Fibroblast of lung (primary cell): ENCODE measurements at places on chromosomes 11 and 22. TPM values are rescaled to one million over a fixed set of nuclear protein-coding genes. Genes with fewer than 3 reads are reported as not detected.

DNA sequence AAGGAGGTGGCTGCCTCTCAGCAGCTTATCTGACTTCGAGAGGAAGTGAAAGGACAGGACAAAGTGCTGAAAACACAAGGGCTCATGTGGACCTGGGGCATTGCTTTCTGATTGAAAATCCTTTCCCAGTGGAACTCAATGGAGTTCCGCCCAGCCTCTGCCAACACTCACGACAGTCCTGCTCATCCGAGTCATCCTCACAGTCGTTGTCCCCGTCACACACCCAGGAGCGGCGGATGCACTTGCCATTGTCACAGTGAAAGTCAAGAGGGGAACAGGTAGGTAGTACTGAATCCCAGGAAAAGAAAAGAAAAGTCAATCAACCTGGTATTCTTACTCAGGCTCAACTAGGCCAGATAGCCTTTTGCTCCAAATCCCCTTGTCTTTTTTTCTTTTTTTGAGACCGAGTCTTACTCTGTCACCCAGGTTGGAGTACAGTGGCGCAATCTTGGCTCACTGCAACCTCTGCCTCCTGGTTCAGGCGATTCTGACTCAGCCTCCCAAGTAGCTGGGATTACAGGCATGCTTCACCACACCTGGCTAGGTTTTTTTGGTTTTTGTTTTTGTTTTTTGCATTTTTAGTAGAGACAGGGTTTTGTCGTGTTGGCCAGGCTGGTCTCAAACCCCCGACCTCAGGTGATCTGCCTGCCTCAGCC lies 18.1 kb downstream of the LRP4 start:
- H3K4me3 ChIP-seq = no peak overlapping the region
- H3K27me3 ChIP-seq = no peaks in the 10 kb centered on the region

DNA sequence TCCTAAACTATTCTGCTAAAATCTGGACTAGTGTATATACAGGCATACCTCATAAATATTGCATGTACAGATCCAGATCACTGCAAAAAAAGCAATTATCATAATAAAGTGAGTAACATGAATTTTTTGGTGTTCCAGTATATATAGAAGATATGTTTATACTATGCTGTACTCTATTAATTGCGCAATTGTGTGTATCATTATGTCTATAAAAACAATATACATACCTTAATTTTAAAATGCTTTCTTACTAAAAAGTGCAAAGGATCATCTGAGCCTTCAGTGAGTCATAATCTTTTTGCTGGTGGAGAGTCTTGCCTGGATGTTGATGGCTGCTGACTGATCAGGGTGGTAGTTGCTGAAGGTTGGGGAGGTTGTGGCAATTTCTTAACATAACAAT lies 35.4 kb upstream of the CEP295 start:
- no peaks in the 10 kb centered on the region for H3K4me1 ChIP-seq
- H3K4me3 ChIP-seq = no peak overlapping the region
- H3K36me3 ChIP-seq = no peaks in the 10 kb centered on the region
- no peaks in the 10 kb centered on the region for H3K27me3 ChIP-seq
- no peak overlapping the region for H3K27ac ChIP-seq

GRCh38 chr22:23243006-23243573 lies 62.8 kb downstream of the BCR start:
- H3K36me3 ChIP-seq = no peaks in the 10 kb centered on the region
- no peak for DNase-seq
- H3K27ac ChIP-seq = no peak overlapping the region
- H3K4me3 ChIP-seq = no peak overlapping the region

DNA sequence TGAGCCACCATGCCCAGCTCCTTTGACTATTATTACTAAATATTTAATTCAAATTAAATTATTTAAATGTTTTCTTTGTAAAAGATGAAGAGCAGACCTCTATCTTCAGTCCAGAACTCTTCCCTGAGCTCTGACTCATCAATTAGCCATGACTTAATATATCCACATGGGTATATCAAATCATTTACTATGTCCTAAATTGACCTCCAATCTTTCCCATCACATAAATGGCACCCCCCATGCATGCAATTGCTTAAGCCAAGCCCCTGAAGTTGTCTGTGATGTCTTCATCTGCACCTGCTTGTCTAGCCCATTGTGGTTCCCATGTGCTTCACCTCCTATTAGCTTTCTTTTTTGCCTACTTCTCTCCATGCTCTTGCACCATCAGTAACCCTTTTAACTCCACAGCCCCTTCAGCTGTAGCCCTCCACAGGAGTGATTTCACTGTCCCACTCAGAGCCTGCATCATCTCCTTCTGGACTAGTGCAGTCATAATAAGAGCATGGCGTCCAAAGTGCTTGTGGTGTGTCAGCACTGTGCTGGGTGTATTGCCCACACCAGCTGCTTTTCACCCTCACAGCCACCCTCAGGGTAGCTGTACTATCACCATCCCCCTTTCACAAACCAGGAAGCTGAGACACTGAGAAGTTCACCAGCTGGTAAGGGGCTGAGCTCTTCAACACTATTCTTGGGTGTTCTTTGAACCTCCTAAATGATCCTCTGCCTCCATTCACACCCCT lies 11.8 kb upstream of the THY1 start:
- no peaks in the 10 kb centered on the region for H3K36me3 ChIP-seq
- no peak for DNase-seq
- no peak overlapping the region for H3K27ac ChIP-seq
- peaks cover 4% of the 10 kb centered on the region for H3K27me3 ChIP-seq

- no peaks in the 10 kb centered on the region for H3K27me3 ChIP-seq
- no peak for DNase-seq
- peaks cover 14% of the 10 kb centered on the region for H3K4me1 ChIP-seq
- no peak overlapping the region for H3K4me3 ChIP-seq
- H3K36me3 ChIP-seq = peaks cover 31% of the 10 kb centered on the region
Observed at GRCh38 chr11:65445101-65445603, 22.6 kb downstream of the NEAT1 start.

GRCh38 chr22:37677493-37677974 lies 2.1 kb downstream of the LGALS1 start:
- H3K4me1 ChIP-seq = peaks cover 13% of the 10 kb centered on the region
- H3K4me3 ChIP-seq = peak overlapping the region; percentile 58
- peak overlapping the region; percentile 62 for H3K27ac ChIP-seq

DNA sequence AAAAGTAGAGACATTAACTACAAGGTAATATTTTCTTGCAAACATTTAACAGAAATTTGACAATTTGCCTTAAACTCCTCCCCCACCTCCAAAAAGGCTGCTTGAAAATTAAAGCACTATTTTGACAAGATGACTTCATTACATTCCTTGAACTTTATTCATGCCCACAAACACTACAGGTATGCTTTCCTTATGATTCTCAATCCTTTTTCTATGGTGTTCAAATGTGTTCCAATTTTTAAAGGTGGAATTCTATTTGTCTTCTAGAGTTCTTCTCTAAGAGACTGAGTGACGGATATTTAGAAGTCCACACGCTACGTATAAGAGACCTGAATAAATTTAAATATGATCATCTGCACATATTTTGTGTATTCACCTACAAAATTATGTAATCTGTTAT lies 69.4 kb downstream of the MRTFA start:
- DNase-seq = peak; percentile 81
- no peaks in the 10 kb centered on the region for H3K27me3 ChIP-seq
- H3K36me3 ChIP-seq = no peaks in the 10 kb centered on the region
- H3K27ac ChIP-seq = no peak overlapping the region
- no peak overlapping the region for H3K4me3 ChIP-seq

GRCh38 chr11:80995523-80995922 lies 1554.7 kb upstream of the TENM4 start:
- no peak for DNase-seq
- H3K27me3 ChIP-seq = no peaks in the 10 kb centered on the region
- H3K27ac ChIP-seq = no peak overlapping the region
- no peaks in the 10 kb centered on the region for H3K36me3 ChIP-seq
- no peak overlapping the region for H3K4me3 ChIP-seq

DNA sequence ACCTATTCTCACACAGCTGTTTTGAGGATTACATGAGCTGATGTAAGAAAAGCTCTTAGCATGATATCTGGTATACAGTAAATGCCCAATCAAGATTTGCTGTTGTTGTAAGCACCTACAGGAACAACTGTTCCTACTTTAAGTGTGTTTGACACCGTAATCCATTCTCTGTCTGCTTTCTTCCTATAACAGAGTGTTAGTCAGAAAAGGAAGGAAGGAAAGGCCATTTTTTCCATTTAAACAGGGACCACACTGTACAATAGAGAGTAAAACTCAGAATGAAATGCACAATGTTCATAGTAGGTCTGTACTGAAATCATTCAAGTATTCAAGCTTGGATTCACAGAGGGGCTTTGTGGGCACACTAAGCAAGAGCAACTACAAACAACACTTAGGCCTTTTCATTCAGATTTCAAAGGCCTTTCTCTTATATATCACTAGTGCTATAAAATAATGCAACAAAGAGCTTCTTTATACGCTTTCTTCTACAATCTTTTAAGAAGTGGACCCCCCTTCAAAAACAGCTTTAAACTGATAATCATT lies 21.5 kb downstream of the MTCH2 start:
- H3K36me3 ChIP-seq = peaks cover 13% of the 10 kb centered on the region
- H3K4me3 ChIP-seq = no peak overlapping the region
- peaks cover 11% of the 10 kb centered on the region for H3K4me1 ChIP-seq
- no peak for DNase-seq
- no peaks in the 10 kb centered on the region for H3K27me3 ChIP-seq

- peak overlapping the region; percentile 65 for H3K27ac ChIP-seq
- H3K36me3 ChIP-seq = peaks cover 10% of the 10 kb centered on the region
- H3K4me1 ChIP-seq = peaks cover 6% of the 10 kb centered on the region
- no peak for DNase-seq
Observed at GRCh38 chr22:21650823-21651520, 8.9 kb downstream of the SDF2L1 start.

- H3K4me1 ChIP-seq = no peaks in the 10 kb centered on the region
- no peak overlapping the region for H3K27ac ChIP-seq
- H3K4me3 ChIP-seq = no peak overlapping the region
- H3K27me3 ChIP-seq = no peaks in the 10 kb centered on the region
- H3K36me3 ChIP-seq = no peaks in the 10 kb centered on the region
Observed at GRCh38 chr11:1988667-1989317, 8.8 kb downstream of the H19 start.

GRCh38 chr11:77884186-77884828 lies 63.4 kb downstream of the AAMDC start:
- no peak overlapping the region for H3K27ac ChIP-seq
- H3K4me1 ChIP-seq = peaks cover 2% of the 10 kb centered on the region
- no peak overlapping the region for H3K4me3 ChIP-seq
- H3K27me3 ChIP-seq = no peaks in the 10 kb centered on the region

- H3K36me3 ChIP-seq = peaks cover 18% of the 10 kb centered on the region
- H3K27me3 ChIP-seq = no peaks in the 10 kb centered on the region
- peaks cover 6% of the 10 kb centered on the region for H3K4me1 ChIP-seq
- no peak overlapping the region for H3K4me3 ChIP-seq
Observed at GRCh38 chr11:111550258-111550657, 9.7 kb downstream of the LAYN start.

- no peaks in the 10 kb centered on the region for H3K27me3 ChIP-seq
- no peaks in the 10 kb centered on the region for H3K4me1 ChIP-seq
- H3K27ac ChIP-seq = no peak overlapping the region
- no peaks in the 10 kb centered on the region for H3K36me3 ChIP-seq
- H3K4me3 ChIP-seq = no peak overlapping the region
Observed at GRCh38 chr11:131402040-131402439, 31.6 kb downstream of the NTM start.

GRCh38 chr11:13629779-13630178 lies 38.7 kb upstream of the FAR1 start:
- no peaks in the 10 kb centered on the region for H3K27me3 ChIP-seq
- H3K27ac ChIP-seq = no peak overlapping the region
- no peaks in the 10 kb centered on the region for H3K36me3 ChIP-seq
- H3K4me3 ChIP-seq = no peak overlapping the region

DNA sequence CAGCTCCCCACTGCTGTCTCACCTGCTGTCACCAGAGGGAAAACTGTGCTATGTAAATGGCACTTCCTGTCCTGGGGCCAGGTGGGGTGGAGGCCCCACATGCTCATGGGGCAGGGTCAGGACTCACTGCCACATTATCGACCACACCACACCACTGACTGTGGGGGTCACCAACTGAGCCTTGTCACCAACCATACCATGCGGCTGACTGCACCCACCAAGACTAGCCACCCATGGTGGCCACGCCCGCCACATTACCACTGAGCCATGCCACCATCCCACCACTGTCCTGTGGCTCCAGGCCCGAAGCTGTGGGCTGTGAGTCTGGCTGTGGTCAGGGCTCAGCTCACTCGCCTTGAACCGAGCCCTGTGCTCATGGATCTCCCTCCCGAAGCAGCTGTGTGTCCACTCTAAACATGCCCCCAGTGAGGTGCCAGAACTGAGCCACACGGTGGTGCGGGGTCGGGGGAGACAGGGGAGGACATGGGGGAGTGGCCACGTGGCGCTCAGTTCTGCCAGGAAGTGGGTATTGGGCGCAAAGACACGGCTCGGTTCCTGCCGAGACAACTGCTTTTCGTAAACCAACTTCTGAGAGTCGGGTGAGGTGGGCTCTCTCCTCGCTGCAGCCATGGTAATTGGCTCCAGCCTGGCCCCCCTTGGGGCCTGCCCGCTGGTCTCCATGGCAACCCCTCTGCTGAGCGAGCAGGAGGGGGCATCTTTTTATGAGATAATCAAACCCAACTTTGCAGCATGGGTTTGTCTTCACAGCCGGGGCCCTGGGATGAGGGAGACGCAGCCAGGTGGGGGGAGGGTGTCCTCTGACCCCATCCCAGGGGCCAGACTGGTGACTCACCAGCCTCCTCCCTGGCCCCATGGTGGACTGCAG lies 23.2 kb downstream of the RTN4R start:
- peaks cover 13% of the 10 kb centered on the region for H3K4me1 ChIP-seq
- DNase-seq = no peak
- H3K27me3 ChIP-seq = peaks cover 2% of the 10 kb centered on the region
- no peaks in the 10 kb centered on the region for H3K36me3 ChIP-seq
- H3K4me3 ChIP-seq = no peak overlapping the region

GRCh38 chr11:119791701-119792151 lies 62.7 kb upstream of the NECTIN1 start:
- DNase-seq = peak; percentile 82
- no peak overlapping the region for H3K4me3 ChIP-seq
- H3K27ac ChIP-seq = no peak overlapping the region
- H3K27me3 ChIP-seq = peaks cover 4% of the 10 kb centered on the region
- no peaks in the 10 kb centered on the region for H3K4me1 ChIP-seq
- H3K36me3 ChIP-seq = no peaks in the 10 kb centered on the region

DNAJB13 gene
- 0.17 TPM in 1 of 2 replicates, not detected in the other for total RNA-seq

A4GALT gene
- total RNA-seq = 14.9 and 16.2 TPM in 2 replicates

SMTNL1 gene
- not detected in 2 replicates for total RNA-seq

LRRC4C gene
- under 0.01 TPM in 2 replicates for total RNA-seq

LRRC74B gene
- total RNA-seq = under 0.01 TPM in 1 of 2 replicates, not detected in the other

PNPLA3 gene
- total RNA-seq = 3.6 and 12.6 TPM in 2 replicates

TSGA10IP gene
- 0.17 TPM in 1 of 2 replicates, not detected in the other for total RNA-seq

MYH9 gene
- 562 and 796 TPM in 2 replicates for total RNA-seq

CADM1 gene
- 27.7 and 86.0 TPM in 2 replicates for total RNA-seq

GLYATL1 gene
- total RNA-seq = 0.33 TPM in 1 of 2 replicates, not detected in the other

ASPHD2 gene
- total RNA-seq = 1.5 and 1.7 TPM in 2 replicates

CCDC87 gene
- total RNA-seq = 0.26 and 0.33 TPM in 2 replicates
